ENCODE measurements at places on chromosomes 11 and 22. TPM values are rescaled to one million over a fixed set of nuclear protein-coding genes. Genes with fewer than 3 reads are reported as not detected.

The CNTN5 gene
- 15.7 TPM for total RNA-seq

The TRIM3 gene
- 109 TPM for total RNA-seq

The USH1C gene
- total RNA-seq = 0.94 TPM

The EML3 gene
- 5.9 TPM for total RNA-seq

The MUC5B gene
- total RNA-seq = not detected

The MMP8 gene
- not detected for total RNA-seq

Measured in parietal lobe (tissue), 2 donors.